ENCODE measurements at places on chromosomes 3 and 15.
A peak's percentile ranks its signal among the peaks of the same experiment; 100 is the strongest.

GRCh38 chr15:44568338-44568737, 31.4 kb downstream of the EIF3J start:
- no peak for DNase-seq

GRCh38 chr3:186138272-186138981, 29.5 kb upstream of the ETV5 start:
- DNase-seq: no peak

DNA sequence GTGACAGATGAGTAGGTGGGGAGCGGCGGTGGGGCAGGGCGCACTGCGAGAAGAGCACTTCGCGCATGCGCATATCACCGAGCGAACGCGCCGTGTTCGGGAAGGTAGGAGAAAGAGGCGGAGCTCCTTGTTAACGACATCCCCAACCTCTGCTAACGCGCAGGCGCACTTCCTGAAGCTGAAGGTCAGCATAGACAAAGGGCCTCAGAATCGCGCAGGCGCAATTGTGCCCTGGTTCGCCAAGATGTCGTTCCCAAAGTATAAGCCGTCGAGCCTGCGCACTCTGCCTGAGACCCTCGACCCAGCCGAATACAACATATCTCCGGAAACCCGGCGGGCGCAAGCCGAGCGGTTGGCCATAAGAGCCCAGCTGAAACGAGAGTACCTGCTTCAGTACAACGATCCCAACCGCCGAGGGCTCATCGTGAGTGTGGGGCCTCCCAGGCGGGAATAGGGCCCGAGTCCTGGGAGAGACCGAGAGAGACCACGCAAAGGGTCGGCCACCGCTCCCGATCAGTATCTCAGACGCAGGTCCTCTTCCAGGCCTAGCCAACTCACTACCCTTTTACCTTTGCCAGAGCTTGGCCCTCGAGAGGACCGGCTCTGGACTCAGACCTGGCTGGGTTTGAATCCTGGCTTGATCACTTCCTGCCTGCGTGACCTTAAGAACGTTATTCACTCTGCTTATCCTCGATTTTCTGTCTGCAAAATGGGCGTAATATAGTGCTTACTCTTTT, at the start of gene NDUFB4:
TSS of gene NDUFB4 (plus strand) at position 221 of the 737 bp plus-strand sequence. CDS start at position 245, 24 bp downstream.
- DNase-seq: peak; percentile 94

DNA sequence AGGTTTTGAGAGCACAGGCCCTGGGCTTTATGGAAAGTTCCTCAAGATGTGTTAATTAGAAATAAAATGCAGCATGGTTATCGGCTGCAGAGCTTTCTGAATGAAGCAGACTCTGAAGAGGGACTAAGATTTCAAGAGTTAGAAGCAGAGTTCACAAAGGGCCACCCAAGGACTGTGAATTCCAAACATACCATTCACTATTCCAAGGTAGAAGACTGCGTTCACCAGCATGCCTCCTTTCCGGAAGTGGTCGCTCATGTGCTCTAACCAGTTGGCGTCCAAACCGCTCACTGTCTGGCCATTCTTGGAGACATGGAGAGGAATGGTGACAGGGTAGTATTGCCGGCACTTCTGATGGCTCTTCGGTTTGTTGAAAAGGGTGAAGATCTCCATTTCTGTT, 104.9 kb downstream of the OXNAD1 start:
- DNase-seq: no peak

- DNase-seq: no peak
Measured at GRCh38 chr15:53323191-53323590, 436.3 kb downstream of the WDR72 start.

GRCh38 chr3:31248563-31248992, 284.1 kb upstream of the STT3B start:
- DNase-seq: no peak

DNA sequence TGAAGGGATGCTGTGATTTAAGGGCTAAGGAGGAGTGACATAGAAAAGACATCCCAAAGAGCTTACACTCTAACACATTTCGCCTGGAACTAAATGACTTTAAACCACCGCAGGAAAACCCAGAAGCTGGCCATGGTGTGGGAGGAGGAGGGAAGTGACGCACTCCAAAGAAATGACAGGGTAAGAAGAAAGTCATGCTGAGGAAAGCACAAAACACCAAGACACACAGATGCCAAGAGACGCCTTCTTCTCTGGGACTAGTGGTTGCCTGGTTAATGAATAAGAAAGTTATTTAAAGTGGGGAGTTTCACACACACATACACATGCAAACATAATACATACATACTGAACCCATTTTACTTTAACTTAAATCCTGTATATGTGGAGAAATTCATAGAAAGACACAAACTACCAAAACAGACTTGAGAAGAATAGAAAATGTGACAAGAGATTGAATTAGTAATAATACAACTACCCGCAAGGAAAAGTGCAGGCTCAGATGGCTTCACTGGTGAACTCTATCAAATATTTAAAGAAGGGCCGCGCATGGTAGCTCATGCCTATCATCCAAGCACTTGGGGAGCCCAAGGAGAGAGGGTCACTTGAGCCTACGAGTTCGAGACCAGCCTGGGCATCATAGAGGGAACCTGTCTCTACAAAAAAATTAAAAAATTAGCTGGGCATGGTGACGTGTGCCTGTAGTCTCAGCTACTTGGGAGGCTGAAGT, 125.5 kb downstream of the NSMCE3 start:
- no peak for DNase-seq

DNA sequence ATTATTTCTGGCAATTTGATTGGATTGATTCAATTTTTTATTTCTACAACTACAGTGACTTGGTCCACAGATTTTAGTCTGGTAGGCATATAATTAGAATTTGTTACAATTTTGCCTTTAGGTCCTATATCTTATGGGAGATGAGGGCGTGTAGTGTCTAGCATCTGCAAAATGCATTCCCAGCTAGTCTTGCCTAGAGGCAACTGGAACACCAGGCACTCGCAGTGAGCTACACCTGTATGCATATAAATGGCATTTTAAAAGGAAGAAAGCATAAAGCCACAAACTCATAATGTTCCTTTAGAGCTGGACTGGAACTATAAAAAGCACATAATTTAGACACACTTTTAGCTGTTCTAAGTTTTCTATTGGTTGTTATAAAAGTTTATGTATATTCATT, 17.9 kb upstream of the SPPL2A start:
- no peak for DNase-seq

- DNase-seq: no peak
Measured at GRCh38 chr15:57614241-57614640, 22.5 kb downstream of the MYZAP start.

GRCh38 chr15:100244796-100245486, 96.8 kb downstream of the ADAMTS17 start:
- no peak for DNase-seq

- DNase-seq: no peak
Measured at GRCh38 chr15:64938192-64938591, 26.5 kb downstream of the ANKDD1A start.

DNA sequence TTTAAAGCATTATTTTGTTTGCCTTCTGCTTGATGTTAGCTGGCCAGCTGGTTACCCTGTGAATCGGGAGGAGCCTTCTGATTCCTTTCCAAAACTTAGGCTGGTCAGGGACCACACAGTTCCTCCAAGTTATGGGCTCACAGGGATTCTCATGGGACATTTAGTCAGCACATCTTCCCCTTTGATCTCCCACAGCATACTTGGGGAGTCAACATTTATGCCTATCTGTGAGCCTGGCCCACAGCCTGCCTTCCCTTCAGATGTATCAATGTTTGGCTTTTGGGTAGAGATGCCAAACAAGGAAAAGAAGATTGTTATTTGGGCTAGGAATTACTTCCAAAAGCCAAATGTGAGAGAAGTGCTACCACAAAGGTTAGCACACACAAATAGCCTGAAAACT, 32.6 kb upstream of the DCP1A start:
- no peak for DNase-seq

DNA sequence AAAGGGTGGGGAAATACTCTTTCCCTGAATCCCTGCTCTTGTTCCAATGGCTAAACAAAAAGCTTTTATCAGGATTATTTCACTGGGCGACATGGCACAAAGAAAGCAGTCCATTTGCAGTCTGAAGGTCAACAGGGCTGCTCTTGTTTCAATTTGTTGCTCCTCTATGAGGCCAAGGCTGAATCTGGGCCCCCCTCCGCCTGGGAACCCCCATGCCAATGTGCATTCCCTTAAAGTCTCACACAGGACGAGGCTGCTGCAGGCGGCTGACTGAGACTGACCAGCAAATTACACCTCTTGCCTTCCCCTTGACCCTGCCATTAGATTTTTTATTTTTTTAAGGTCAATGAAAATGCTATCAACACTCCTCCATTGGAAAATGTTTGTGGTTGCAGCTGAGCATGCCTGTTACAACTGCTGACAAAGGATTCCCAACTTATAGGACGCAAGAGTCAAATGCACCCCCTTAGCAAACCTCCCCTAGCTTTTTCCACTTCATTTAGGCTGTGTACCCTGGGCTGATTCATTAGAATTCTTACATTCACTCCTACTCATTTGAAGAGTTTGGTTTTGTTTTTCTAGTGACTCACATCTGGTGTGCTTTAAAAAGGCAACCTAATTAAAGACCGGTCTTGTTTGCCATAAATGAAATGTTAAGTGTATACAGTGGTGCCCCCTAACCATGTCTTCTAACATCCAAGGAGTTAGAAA, 60.8 kb upstream of the ARHGEF3 start:
- no peak for DNase-seq

GRCh38 chr3:153595186-153595815, 433.3 kb downstream of the RAP2B start:
- no peak for DNase-seq

- DNase-seq: no peak
Measured at GRCh38 chr3:127690106-127690505, 17.4 kb downstream of the ABTB1 start.

- DNase-seq: no peak
Measured at GRCh38 chr3:126355251-126355650, 2.0 kb downstream of the KLF15 start.

DNA sequence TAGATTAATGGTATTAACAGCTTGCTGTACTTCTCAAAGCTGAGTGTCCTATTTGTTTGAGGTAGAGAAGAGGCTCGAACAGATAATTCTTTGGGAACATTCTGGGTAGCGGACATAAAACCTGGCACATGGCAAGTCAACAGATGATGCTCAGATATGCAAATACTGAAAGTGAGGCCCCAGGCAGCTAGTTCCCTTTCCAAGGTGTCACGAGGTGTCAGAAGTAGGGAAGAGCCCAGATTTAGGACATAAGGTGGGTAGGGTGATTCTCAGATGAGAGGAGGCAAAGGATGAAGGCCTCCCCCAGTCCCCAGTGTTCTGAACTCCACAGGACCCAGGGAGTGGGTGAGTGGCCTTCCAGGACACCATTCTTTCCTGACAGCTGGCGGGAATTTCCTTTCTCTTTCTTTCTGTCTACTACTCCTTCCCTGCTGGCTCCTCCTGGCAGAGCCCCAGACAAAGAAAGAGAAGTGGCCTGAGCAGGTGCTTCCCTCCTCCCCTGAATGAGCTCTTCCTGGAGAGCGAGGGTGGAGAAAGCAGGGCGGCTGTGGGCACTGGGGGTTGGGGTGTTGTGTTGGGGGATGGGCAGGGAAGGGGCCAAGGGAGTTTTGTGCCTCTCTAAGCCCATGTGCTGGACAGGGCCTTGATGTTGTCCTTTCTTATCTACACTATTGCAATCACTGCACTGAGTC, 87.5 kb downstream of the CORO2B start:
- no peak for DNase-seq

GRCh38 chr3:2659896-2660295, 450.3 kb downstream of the IL5RA start:
- no peak for DNase-seq

GRCh38 chr3:184228376-184229137, 828 bp upstream of the VWA5B2 start:
- no peak for DNase-seq

- DNase-seq: no peak
Measured at GRCh38 chr3:5510300-5510699, 322.8 kb downstream of the EDEM1 start.

DNA sequence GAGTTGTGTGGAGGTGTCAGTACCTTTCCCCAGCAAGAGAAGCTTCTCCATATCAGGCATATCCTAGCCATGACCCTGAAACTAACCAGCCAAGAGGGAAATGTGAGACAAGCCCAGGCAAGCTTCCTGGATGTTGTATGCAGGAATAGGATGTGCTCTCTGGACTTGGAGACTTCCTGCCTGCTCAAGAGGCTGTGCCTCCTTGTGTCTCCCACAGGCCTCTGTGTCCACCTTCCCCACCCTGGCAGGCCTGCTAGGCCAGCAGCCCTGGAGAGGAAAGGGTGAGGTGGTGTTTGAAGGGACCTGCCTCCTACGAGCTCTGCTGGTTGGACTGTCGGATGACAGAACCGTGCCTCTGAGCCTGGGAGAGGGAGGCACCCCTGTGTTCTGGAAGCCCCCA, 2.1 kb upstream of the DYNLT2B start:
- no peak for DNase-seq

DNA sequence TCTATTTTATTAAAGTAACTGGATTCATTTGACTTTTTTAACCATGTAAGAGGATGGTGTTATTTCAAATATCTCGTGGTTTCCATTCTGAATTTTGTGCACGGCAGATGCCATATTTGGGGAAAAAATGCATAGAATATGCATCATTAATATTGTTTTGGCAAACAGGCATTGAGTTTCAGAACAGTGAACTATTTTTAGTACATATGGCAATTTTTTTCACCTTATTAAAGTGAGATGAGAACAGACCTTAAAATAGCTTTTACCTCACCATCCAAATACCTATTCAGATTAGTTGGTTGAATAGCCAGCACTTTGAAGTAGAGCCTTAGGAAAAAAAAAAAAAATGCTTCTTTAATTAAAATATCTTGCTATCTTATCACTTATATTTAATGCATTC, 117.3 kb upstream of the FLNB start:
- DNase-seq: no peak

Measured in stimulated activated CD4-positive, alpha-beta T cell treated with anti-CD3 and anti-CD28 coated beads, Interleukin-12 subunit alpha, Interleukin-12 subunit beta, amount 100 ng/mL, for 4 hours (primary cell).